Activated CD4-positive, alpha-beta T cell treated with anti-CD3 and anti-CD28 coated beads, Interleukin-2, amount 50 U/mL, for 1 hour (primary cell): ENCODE measurements at places on chromosomes 11 and 22.

DNA sequence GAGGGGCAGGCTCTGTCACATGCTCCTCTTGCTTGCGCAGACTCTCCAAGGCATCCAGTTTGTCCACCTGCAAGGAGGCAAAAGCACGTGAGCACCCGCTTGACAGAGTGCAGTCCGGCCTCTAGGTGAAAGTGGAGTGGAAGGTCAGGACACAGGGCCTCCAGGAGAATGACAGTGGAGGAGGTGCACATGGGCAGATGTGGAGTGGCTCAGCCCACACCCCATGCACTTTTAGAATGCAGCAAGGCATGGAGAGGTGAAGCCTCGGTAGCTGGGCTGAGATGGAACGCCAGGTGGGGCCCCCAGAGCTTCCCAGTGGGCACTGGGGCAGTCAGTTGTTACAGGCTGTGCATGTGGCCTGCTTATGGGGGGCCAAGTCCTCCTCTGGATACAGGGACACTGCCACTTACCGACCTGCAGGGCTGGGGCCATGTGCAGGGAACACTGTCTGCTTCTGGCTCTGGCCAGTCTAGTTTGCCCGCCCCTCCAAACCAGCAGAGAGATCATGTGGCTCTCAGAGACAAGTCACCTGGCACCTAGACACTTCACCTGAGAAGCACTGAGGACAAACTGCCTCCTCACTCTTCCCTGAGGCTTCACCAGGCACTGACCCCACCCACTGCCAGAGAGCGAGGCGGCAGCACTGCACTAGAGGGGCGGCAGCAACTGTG is 2.3 kb upstream of the SLC25A1 start:
- no peak for DNase-seq

GRCh38 chr22:44451016-44451415 is 47.0 kb downstream of the RTL6 start:
- no peak for DNase-seq

DNA sequence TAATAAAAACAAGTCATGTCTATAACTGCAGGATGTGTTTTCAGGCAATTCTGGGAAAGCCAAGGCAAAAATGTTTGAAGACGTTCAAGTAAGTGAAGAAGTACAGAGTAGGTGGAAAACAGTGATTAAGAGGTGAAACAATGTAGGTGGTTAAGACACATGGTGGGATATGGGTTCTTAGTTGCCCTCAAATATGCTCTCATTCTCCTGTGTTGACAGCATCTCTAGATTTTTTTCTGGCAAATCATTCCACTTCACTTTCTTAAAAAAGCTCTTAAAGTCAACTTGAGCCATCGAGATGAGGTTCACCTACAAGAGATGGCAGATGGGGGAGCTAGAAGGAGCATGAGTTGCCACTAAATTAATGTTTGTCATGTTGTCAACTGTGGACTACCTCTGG is 1041.0 kb upstream of the CNTN5 start:
- DNase-seq = no peak

DNA sequence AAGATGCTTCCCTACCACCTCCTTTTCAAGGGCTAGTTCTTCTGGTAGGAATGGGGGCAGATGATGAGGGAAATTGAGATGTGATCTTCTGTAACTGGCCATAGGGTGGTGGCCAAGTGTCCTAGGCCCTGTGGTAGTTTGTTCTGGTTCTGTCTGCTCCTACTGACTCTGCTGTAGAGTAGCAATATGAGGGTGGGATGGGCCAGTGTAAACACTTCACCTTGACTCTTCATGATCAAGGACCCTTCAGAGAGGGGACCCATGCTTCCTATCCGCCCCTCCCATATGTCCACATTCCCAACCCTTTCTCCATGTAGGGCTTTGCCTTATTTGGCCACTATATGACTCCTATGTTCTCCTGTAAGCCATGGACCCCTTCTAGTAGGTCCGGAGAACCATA is 230.3 kb upstream of the SESN3 start:
- no peak for DNase-seq

DNA sequence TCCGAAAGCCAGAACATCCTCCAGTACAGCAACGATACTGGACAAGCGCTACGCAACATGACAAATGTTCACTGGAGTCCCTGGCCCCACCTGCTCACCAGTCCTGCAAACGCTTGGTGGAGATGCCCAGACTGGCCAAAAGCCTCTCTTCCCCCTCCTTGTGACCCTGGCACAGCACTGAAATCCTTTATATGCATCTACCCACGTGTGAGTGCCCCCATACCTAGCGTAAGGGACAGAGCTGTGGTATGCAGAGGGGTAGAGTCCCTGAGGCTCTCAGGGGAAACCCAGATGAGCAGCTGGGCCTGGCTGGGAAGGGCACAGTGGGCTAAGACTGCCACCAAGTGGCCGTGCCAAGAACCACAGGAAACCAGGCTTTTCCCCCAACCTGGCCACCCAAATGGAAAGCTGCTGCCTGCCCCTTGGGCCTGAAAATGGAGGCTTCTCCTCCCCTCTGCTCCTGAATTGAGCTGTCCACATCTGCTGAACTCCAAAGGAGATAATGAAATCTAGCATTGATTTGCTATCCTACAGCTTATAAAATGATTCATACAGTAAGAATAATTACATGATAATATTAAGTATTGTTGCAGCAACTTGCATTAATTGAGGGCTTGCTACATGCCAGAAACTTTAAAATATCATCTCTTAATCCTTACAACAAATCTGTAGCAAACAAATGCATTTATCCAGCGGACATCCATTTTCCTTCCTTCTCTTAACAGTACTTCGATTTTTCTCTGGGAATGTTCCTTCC is 24.8 kb upstream of the TTC12 start:
- DNase-seq = peak; percentile 58

DNA sequence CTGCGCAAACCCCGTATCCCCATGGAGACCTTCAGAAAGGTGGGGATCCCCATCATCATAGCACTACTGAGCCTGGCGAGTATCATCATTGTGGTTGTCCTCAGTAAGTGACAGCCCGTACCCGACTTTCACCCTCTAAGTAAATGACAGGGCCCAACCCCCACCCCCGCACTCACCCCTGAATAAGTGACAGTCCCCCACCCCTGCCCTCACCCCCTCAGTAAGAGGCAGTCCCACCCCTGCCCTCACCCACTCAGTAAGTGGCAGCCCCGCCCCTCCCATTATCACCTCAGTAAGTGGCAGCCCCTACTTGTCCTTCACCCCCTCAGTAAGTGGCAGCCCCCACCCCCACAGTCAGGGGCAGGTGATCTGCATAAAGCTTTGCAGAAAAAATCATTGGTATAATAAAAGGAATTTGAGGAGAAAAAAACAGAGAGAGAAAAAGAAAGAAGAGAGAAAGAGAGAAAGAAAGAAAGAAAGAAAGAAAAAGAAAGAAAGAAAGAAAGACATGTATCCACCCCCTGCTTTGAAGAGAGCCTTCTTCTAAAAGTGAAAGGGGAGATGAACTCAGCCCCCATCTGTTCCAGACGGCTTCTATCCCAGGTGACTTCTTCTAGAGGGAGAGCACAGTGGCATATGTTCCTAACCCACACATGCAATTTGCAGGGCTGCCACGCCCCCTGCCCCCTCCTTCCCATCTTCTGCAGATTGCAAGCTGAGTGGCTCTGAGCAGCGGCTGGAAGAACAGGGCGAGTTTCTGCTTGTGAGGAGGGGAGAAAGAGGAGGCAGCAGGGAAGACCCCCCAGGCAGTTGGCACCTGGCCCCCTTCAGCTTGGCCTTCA is 12.5 kb upstream of the SMIM35 start:
- DNase-seq = no peak

GRCh38 chr11:99327527-99327926 is 306.8 kb downstream of the CNTN5 start:
- no peak for DNase-seq

DNA sequence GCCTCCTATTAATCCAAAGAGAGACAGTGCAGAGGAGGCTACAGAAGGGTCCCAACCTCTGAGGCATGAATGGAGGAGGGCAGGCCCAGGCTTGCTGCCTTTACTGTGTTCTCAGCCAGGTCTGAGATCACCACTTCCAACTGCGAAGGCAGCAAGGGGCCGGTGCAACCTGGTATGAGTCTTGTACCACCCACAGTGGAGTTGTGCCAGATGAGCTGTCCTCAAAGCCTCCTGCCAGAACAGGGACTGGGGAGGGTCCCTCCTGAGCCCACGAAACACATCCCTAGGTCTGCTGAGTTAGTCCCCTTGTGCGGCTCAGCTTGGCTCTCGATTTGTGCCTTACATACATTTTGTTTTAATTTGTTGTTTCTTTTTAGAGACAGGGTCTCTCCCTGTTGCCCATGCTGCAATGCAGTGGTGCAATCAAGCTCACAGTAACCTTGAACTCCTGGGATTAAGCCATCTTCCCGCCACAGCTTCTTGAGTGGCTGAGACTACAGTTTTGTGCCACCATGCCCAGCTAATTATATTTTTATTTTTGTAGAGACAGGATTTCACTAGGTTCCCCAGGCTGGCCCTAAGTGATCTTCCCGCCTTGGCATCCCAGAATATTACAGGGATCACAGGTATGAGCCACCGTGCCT is 9.3 kb downstream of the MIF start:
- DNase-seq = no peak

GRCh38 chr11:130118636-130119387 is 40.8 kb upstream of the ST14 start:
- DNase-seq = no peak
